Natural killer cell (primary cell): ENCODE measurements at places on chromosomes 4 and X. TPM values are rescaled to one million over a fixed set of nuclear protein-coding genes. Genes with fewer than 3 reads are reported as not detected.

DNA sequence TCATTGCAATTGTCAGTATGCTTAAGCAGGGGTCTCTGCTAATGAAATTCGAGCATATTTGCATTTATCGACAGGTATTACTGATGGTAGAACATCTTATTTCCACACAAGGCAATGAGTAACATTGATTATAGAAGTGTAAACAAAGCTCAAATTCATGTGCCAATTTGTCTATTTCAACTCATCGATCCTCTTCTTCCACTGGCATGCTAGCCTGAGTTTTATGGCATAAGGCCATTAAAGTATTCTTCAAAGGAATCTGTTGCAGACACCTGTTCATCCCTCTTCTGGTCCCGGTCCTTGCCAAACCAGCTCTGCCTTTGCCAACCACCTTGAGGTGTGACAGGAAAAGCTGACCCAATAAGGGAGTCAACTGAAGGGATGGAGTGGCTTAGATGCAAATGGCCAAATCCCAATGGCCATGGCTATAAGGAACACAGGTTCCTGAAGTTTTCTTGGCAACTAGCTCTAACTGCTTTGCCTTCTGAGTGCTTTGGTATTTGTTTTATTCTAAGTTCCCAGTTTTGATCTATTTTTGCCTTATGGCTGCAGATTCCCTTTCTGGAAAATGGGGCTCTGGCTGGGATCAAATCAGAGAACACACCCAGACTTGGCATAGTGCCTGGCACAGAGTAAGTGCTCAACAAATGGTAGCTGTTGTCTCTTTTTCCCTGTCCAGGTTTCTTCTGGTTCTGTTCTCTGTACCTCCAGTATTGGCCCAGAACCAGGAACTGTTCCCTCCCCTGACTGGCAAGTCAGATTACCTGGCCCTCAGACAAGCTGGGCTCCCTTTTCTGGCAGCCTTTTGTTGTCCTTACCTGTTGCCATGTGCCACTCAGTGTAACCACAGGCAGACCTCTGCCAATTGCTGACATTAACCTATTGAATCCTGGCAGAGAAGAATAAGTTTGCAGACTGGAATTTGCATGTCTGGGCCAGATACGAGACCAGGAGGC is 63.1 kb downstream of the RTL9 start:
- no peak overlapping the region for H3K4me3 ChIP-seq
- H3K4me1 ChIP-seq, result no peaks in the 10 kb centered on the region
- H3K27me3 ChIP-seq, result no peaks in the 10 kb centered on the region
- no peaks in the 10 kb centered on the region for H3K36me3 ChIP-seq
- no peak overlapping the region for H3K27ac ChIP-seq
- no peak for DNase-seq

- no peaks in the 10 kb centered on the region for H3K4me1 ChIP-seq
- H3K27me3 ChIP-seq, result no peaks in the 10 kb centered on the region
- DNase-seq, result no peak
- no peak overlapping the region for H3K27ac ChIP-seq
Measured at GRCh38 chr4:173937631-173938270, 345.7 kb downstream of the FBXO8 start.

- no peak overlapping the region for H3K4me3 ChIP-seq
- DNase-seq, result no peak
- H3K27ac ChIP-seq, result no peak overlapping the region
- no peaks in the 10 kb centered on the region for H3K36me3 ChIP-seq
- no peaks in the 10 kb centered on the region for H3K27me3 ChIP-seq
- H3K4me1 ChIP-seq, result no peaks in the 10 kb centered on the region
Measured at GRCh38 chr4:16867827-16868226, 30.6 kb downstream of the LDB2 start.

- peaks cover 18% of the 10 kb centered on the region for H3K4me1 ChIP-seq
- DNase-seq, result peak; percentile 73
- H3K36me3 ChIP-seq, result no peaks in the 10 kb centered on the region
- H3K4me3 ChIP-seq, result no peak overlapping the region
- peak overlapping the region; percentile 71 for H3K27ac ChIP-seq
Measured at GRCh38 chrX:12999422-12999821, 24.5 kb downstream of the TMSB4X start.

DNA sequence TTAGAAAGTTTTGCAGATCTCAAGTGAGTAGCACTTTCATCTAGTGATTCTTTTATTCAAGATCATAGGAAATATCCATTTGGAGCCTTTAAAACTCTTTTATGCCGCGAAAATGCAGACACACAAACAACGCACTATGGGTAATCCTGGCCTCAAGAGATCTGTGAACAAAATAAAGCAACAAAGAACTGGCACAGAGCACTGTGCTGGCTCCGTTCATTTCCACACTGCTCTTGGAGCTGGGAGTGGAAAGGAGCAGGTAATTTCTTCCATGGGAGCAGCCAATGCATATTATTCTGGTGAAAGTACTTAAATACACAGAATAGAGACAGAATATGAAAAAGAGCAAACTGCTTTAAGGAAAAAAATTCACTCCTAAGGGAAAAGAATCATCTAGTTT is 172.7 kb upstream of the FRG1 start:
- no peaks in the 10 kb centered on the region for H3K36me3 ChIP-seq
- H3K4me1 ChIP-seq, result no peaks in the 10 kb centered on the region
- H3K27ac ChIP-seq, result no peak overlapping the region
- H3K4me3 ChIP-seq, result no peak overlapping the region
- DNase-seq, result no peak

DNA sequence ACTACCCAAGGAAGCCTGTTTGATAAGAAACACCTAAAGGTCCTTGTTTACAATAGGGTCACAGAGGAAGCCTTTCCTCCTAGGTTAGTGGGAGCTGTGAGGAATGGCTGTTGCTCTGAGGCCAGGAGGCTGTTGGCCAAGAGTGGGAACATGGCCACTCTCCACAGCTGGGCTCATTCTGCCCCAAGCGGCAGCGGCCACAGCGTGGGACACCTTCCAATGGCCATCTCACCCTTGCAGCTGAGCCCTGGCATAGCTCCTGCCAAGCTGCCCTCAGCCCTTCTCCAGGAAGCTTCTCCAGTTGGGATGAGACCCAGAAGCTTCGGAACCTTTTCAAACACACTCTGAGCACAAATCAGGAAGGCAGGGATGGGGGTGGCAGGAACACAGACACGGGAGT is 111.8 kb upstream of the MAP3K15 start:
- H3K36me3 ChIP-seq, result peaks cover 5% of the 10 kb centered on the region
- H3K4me3 ChIP-seq, result no peak overlapping the region
- H3K27me3 ChIP-seq, result no peaks in the 10 kb centered on the region

DNA sequence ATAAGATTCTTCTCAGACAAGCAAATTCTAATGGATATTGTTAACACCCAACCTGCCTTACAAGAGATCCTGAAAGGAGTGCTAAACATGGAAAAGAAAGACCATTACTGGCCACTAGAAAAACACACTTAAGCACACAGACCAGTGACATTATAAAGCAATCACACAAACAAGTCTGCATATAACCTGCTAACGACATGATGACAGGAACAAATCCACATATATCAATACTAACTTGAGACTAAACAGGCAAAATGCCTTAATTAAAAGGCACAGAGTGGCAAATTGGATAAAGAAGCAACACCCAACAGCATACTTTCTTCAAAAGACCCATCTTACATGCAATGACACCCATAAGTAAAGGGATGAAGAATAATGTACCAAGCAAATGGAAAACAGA is 100.5 kb upstream of the PCDH18 start:
- H3K4me3 ChIP-seq, result no peak overlapping the region
- H3K27ac ChIP-seq, result no peak overlapping the region
- no peaks in the 10 kb centered on the region for H3K27me3 ChIP-seq
- no peaks in the 10 kb centered on the region for H3K36me3 ChIP-seq
- no peak for DNase-seq

DNA sequence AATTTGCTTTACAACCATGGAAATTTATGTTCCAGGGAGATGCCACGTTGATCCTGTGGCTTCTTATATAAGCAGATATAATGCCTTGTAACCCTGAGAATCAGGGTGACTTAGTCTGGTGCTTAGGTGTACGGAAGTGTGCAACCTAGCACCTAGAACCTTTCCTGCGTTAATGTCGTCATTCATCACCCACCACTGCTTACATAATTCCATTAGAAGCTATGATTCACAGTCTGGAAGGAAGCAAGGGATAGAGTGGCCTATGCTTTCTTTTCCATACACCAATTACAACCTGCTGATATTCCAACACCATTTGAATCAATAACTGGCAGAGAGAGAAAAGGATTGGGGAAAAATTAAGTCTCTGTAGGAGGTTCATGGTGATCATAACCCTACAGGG is 17.3 kb upstream of the CXCL8 start:
- no peaks in the 10 kb centered on the region for H3K27me3 ChIP-seq
- no peak overlapping the region for H3K27ac ChIP-seq
- H3K36me3 ChIP-seq, result no peaks in the 10 kb centered on the region
- no peaks in the 10 kb centered on the region for H3K4me1 ChIP-seq
- no peak overlapping the region for H3K4me3 ChIP-seq

DNA sequence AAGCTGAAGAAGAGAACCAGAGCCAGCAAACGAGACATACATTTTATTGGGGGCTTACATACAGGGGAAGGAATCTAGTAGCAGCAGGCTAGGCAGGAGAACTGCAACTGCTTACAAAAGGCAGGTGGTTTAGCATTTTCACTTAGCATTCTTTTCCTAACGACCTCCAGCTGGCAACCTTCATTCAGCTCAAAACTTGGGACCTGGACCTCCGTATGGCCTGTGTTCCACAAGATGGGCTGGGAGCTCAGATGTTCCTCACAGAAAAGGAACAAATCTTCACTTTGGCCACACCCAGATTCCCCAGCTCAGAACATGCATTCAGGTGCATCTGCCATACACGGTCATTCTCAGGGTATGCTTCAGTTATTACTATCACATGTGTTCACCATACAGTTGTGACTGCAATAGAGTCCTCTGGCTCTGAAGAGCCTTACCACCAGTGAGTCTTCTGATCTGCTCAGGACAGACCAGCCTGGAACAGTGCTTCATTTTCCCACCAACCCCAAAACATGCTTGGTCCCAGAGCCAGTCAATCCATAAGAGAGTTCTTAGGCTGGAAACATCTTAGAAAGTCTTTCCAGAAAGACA is 29.6 kb upstream of the AP1AR start:
- H3K27ac ChIP-seq, result no peak overlapping the region
- DNase-seq, result no peak
- H3K4me3 ChIP-seq, result no peak overlapping the region
- no peaks in the 10 kb centered on the region for H3K27me3 ChIP-seq

DNA sequence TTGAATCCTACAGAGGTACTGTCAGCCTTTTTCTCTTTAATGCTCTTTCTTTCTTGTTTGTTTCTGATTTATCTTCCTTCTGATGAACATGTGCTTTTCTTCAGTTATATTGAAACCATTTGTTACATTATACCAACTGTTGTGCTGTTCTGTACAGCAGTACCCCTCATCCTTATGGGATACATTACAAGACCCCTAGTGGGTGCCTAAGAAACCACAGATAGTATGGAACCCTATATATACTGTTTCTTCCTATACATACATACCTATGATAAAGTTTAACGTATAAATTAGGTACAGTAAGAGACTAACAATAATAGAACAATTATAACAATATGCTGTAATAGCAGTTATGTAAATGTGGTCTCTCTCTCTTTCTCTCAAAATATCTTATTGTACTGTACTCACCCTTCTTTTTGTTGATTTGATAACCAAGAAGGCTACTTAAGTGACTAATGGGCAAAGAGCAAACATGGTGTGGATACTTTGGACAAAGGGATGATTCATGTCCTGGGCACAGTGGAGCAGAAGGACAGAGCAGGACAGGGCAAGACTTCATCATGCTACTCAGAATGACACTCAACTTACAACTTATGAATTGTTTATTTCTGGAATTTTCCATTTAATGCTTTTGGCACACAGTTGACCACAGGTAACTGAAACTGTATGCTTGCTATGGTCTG is 10.7 kb upstream of the YIPF7 start:
- no peaks in the 10 kb centered on the region for H3K4me1 ChIP-seq
- no peak overlapping the region for H3K27ac ChIP-seq
- H3K4me3 ChIP-seq, result no peak overlapping the region
- H3K27me3 ChIP-seq, result no peaks in the 10 kb centered on the region

DNA sequence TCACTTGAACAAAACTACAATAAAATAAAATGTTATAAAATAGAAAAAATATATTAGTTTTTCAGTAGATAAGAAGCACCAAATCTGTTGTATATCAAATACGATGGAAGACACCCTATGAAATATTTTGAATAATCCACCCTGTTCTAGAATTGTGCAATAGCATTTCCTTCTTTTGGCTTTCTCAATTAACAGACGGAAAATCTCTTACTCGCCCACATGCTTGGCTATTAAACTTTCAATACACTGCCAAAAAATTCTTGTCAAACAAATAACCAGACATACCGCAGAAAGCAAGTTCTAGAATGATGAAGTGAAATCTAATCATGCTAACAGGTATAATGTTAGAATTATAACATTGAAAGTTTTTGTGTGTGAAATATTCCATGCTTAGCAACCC is 671.6 kb upstream of the SLIT2 start:
- no peak overlapping the region for H3K27ac ChIP-seq
- no peak for DNase-seq
- H3K36me3 ChIP-seq, result no peaks in the 10 kb centered on the region
- no peaks in the 10 kb centered on the region for H3K4me1 ChIP-seq
- H3K27me3 ChIP-seq, result no peaks in the 10 kb centered on the region

DNA sequence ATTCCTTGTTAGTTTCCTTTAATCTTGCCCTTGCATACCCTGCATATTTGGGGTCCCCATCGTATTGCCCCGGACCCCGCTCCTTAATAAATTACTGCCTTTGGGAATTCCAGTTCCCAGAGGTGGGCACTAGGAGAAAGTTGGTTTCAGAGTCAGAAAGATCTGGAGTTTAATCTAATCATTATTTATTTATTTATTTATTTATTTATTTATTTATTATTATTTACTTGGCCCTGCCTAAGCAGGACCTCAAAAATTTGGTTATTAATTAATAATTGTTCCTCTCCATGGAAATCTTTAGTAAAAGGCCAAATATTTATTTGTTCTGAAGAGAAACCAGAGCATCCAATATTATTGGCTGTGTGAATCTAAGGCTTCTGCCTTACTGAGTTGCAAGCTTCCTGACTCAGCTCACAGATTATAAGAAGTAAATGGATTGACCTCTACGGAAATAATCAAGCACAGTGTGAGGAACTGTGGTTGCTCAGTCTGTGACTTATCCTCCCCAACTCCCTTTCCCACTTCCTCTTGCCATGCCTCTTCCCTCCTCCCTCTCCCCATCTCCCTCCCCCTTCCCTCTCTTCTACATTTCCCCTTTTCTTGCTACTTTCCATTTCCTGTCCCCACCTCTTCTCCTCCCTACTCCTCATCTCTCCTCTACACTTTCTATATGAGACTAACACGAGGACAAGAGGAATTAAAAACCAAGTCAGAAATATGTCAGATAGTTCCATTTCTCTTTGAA is 61.5 kb upstream of the AP1S2 start:
- no peaks in the 10 kb centered on the region for H3K4me1 ChIP-seq
- no peaks in the 10 kb centered on the region for H3K27me3 ChIP-seq
- DNase-seq, result no peak
- H3K4me3 ChIP-seq, result no peak overlapping the region
- H3K36me3 ChIP-seq, result no peaks in the 10 kb centered on the region
- no peak overlapping the region for H3K27ac ChIP-seq

GRCh38 chr4:100428051-100428450 is 89.8 kb downstream of the EMCN start:
- no peak for DNase-seq
- no peaks in the 10 kb centered on the region for H3K36me3 ChIP-seq
- H3K27me3 ChIP-seq, result no peaks in the 10 kb centered on the region

Gene ANK2
- total RNA-seq, result 0.05 TPM

Gene CPE
- total RNA-seq, result not detected

Gene GPR119
- not detected for total RNA-seq

Gene WDFY3
- total RNA-seq, result 2.5 TPM

Gene FRMPD4
- not detected for total RNA-seq
